NCI-H2107 (cell line): ENCODE measurements at places on chromosomes 1 and 21.

- no peak for DNase-seq
These were observed 94.7 kb upstream of the GADD45A start for GRCh38 chr1:67590329-67590728.

DNA sequence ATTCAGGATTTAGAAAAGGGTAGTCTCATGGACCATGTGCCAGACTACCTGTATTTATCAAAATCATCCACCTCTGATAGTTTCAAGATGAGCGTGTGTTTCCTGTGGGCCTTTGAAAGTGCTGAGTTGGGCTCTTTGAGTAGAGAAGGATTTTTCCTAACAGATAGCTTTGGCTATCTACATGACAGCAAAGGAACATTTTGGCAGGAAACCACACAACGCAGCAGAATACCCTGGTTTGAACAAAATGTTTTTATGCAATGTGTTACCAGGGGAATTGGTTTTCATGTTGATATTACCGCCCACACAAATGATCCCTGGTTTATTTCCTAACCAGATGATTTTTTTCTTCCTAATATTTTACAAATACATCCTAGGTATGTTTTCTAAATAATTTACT is 431.4 kb downstream of the NEGR1 start:
- DNase-seq, result no peak

GRCh38 chr21:44758141-44758561 is 43.5 kb downstream of the UBE2G2 start:
- DNase-seq, result no peak

GRCh38 chr1:218414060-218414728 is 69.1 kb downstream of the TGFB2 start:
- no peak for DNase-seq

DNA sequence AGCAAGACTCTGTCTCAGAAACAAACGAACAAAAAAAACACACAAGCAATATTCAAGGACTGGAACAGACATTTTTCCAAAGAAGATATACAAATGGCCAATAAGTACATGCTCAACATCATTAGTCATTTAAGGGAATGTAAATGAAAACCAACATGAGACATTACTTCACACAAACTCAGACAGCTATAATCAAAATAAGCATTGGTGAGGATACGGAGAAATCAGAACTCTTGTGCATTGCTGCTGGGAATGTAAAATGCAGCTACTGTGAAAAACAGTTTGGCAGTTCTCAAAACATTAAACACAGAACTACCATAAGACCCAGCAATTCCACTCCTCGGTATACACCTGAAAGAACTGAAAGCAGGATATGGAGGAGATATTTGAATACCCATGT is 15.4 kb downstream of the NOL9 start:
- DNase-seq, result no peak

DNA sequence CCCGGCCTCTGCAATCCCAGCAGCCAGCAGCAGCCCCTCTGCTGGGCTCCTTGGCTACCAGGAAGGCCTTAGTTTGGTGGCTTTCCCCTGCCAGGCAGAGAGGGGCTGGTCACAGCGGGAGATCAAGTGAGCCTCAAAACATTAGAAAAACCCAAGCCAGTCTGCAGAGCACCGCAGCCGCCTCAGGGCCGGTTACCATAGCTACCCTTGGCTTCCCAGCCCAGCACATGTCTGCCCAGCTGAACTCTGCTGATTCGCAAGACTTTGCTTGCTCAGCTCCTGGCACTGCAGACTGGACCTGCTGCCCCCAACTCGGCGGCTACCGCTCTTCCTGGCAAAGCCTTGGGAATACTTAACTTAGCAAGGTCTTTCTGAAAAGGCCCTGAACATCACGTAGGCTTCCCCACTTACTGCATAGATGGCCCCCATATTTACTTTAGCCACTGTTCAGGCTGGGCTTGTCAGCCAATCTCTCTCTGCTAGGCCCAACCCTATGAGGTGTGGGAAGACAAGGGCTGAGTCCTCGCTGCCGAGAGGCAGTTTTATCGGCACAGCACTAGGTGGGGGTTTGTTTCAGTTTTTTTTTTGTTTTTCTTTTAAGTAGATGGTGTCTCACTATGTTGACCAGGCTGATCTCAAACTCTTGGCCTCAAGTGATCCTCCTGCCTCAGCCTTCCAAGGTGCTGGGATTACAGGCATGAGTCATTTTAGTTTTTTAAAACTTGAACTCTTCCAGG is 28.6 kb upstream of the PLEKHG5 start:
- no peak for DNase-seq

DNA sequence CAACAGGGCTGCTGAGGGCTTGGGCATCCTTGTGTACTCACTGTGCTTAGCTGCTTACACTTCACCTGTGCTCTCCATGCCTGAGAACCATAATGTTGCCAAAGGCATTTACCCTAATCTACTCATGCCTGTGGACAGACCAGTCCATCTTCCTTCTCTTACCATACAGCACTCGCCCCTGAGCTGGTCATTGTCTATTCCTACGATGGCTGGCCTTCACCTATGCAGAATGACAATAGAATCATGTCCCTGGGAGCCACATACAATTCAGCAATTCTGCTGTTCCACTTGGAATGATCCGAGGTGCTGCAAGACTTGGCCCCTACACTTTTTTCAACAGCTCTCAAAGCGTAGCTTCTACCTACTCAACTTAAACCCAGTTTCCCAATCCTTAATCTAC is 96.5 kb downstream of the PAPPA2 start:
- DNase-seq, result no peak

- no peak for DNase-seq
These were observed 33.1 kb upstream of the KLHDC7A start for GRCh38 chr1:18447509-18448220.

- no peak for DNase-seq
These were observed 239.1 kb upstream of the FGGY start for GRCh38 chr1:59057796-59058195.

GRCh38 chr1:59752556-59753414 is 62.0 kb upstream of the HOOK1 start:
- DNase-seq, result no peak

DNA sequence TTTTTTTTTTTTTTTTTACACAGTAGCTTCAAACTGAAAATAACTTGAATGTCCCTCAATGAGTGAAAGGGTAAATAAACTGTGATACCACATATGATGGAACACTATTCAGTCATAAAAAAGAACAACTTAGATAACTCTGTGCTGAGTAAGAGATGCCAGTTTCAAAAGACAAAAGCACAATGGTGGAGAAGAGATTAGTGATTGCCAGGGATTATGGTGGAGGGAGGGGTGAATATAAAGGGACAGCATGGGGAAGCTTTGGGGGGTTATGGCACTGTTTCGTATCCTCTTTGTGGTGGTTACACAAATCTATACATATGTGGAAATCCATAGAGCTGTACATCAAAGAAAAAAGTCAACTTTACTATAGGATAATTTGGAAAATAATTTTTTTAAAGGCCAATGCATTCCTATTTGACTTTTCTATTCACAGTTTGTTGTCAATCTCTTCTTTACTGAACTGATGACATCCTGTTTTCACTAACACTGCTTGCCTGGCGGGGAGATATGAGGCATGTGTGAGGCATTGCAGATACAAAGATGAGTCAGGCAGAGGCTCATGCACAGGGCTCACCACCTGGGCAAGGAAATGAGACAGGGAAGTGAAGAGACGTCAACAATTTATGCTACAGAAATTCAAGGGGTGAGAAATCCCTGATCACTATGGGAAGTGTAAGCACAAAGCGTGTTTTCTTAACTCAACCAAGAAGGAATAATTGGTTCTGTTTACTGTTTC is 302.7 kb downstream of the DUSP10 start:
- no peak for DNase-seq

DNA sequence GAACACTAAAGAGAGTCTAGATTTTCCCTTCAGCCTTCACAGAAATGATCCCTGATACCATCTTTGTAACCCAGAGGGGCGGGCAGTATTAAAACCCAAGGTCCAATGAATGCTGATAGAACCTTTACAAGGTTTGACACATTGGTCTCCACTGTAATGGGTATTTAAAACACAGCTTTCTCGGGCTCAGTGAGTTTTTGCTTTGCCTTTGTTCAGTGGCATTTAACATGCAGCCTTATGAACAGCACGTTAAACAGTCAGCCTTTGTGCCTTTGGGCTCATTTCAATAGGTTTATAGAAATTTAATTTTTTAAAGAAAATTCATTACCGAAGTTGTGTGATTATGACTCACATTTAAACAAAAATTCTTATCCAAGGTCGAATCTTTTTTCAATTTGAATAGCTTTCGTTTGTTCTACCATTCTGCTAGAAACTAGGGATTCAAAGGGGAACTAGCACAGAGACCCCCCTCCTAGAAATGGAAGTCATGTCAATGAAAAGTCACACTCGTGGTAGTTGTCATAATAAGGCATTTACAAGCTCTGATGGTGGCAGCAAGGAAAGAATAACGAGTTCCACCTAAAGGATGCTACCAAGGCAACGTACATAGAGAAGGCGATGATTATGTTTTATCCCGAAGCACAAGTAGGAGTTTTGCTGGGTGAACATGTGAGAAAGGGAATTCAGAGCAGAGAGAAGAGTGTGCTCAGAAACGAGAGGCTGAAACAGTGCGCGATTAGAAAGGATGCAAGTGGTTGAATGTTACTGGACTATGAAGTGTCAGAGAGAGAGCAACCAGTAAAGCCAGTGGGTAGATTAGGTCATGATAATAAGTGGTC is 66.2 kb downstream of the SGIP1 start:
- DNase-seq, result no peak

- DNase-seq, result no peak
These were observed 38.8 kb downstream of the CD160 start for GRCh38 chr1:145758116-145758515.

DNA sequence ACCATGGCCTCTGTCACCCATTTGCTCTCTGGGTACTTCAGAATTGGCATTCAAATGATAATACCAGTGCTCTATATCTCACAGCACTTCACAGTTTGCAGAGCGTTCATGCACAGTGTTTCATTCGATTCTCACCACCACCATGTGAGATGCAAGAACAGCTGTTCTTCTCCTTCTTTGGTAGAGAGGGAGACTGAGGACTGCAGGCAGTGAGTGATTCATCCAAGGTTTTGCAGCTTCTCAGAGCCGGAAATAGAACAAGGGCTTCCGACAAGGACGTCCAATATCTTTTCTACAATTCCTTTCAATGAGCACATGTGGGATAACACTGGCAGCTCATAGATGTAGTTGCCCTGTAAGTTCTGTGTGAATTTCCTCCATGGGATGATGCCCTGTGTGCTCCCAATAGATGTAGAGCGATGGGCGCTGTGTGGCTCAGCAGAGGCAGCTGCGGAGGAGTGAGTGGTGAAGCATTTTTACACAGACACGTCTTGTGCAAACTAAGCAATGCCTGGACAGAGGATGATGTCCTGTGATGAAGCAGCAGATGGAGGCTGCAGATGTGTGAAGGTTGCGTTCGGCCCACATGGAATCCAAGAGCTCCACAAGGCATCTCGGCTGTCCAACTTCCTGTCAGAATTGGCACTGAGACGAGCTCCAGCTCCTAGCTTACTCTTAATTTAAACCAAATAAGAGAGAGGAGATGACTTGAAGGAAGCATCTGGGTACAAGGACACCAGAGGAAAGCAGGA is 24.9 kb downstream of the MT1HL1 start:
- DNase-seq, result no peak

DNA sequence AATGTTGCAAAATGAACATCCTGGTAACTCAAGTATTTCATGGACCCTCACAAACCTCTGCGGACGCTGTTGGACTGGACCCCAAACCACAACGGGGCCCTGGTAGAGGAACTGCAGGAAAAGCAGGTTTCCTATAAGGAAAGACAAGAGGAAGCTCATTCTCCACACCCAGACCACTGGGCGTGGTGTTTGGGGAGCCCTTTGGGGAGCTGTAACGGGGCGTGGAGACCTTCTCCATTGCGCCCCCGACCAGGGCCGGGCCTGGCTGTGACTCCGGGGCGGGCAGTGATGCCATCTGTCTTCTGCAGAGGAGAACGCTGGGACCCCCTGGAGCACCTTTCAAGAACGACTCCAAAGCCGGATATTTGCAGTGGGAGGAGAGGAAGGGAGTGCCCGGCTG is 30.0 kb upstream of the AGPAT3 start:
- no peak for DNase-seq
